ENCODE measurements at places on chromosomes 7 and 10.

- DNase-seq = no peak
These were observed 45.4 kb downstream of the TMEM168 start for GRCh38 chr7:112744818-112745217.

GRCh38 chr7:8128449-8129317 is 133.3 kb downstream of the ICA1 start:
- no peak for DNase-seq

- DNase-seq = peak; percentile 64
These were observed 2.2 kb downstream of the MAFK start for GRCh38 chr7:1532456-1533254.

- DNase-seq = no peak
These were observed 37.9 kb downstream of the SKIDA1 start for GRCh38 chr10:21487416-21488180.

- DNase-seq = no peak
These were observed 205.9 kb downstream of the MBL2 start for GRCh38 chr10:52566471-52567246.

GRCh38 chr7:28984631-28985030 is 26.5 kb upstream of the TRIL start:
- no peak for DNase-seq

GRCh38 chr10:127945948-127946711 is 39.2 kb downstream of the PTPRE start:
- DNase-seq = no peak

DNA sequence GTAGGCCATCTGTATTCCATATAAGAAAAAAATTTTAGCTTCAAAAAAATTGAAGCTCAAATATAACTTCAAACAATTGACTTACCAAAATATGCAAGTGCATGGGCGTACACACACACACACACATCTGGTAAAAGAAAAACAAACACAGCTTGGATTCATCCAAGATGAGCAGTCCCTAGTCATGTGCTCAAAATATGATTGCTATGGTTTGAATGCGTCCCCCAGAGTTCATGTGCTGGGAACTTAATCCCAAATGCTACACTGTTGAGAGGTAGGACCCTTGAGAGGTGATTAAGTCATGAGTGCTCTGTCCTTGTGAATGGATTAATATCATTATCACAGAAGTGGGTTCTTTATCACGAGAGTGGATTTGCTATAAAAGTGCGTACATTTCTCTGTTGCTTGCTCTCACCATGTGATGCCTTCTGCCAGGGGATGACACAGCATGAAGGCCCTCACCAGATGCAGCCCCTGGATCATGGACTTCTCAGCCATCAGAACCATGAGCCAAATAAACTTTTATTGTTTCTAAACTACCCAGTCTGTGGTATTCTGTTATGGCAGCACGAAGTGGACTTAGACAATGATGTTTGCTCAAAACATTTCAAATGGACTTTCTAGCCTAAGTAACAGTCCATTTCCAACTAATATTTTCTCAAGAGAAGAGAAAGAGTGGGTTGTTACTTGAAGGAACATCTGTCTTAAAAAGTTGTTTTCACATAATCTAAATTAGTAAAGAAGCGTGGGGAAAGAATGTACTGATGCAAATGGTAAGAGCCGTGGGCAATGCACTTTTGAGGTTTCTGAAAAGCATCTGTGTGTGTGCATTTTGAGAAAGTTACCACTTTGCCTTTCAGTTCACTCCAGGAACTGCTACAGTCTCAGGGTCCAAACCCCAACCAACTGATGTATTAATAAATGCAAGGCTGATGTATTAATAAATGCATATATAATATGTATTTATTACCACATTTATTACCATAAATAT is 15.1 kb upstream of the SVIL start:
- no peak for DNase-seq

- DNase-seq = no peak
These were observed 340.1 kb upstream of the SHH start for GRCh38 chr7:156152390-156152789.

Measured in activated naive CD4-positive, alpha-beta T cell treated with Interleukin-2 at 50 U/mL for 16 hours (primary cell).